ENCODE measurements at places on chromosomes 16 and 17.

- no peak for DNase-seq
These were observed 11.7 kb upstream of the SEC14L1 start for GRCh38 chr17:77128896-77129567.

DNA sequence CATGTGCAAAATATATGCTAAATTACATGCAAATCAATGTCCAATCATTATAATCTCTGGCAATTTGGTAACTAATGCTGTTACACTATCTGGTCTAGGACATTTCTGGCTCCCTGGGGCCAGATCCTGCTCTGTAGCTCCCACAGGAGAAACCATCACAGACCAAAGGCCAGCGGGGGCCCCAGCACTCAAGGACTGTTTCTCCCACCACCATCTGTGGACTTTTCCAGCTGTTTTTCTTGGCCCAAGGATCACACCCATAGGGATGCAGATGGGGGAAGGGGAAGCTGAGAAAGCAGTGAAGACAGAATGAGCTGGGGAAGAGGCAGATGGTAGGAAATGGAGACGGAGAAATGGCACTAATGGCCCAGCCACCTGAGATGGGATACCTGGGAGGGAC lies at the start of gene HIGD1B:
TSS of gene HIGD1B (plus strand) at position 298 of the 400 bp plus-strand sequence. CDS start 270 bp downstream, outside the sequence.
- DNase-seq: no peak

- peak; percentile 44 for DNase-seq
These were observed 171.6 kb upstream of the TNRC6C start for GRCh38 chr17:77786740-77787505.

DNA sequence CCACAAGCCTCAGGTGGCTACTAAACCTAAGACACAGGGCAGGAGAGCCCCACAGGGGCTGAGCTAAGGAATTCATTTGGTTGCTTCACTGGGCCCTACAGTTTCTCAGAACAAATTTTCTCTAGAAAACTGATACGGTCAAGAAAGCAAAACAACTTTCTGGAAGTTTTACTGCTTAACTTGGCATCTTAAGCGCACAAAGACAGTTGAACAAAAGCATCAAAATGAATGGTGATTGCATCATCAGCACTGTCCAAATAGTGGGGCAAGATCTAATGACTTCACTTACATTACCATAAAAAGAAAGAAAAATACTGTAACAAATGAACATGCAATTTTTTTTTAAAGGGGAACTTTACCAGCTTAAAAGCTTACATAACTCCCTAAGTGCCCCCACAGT lies 47.6 kb downstream of the XPO6 start:
- no peak for DNase-seq

DNA sequence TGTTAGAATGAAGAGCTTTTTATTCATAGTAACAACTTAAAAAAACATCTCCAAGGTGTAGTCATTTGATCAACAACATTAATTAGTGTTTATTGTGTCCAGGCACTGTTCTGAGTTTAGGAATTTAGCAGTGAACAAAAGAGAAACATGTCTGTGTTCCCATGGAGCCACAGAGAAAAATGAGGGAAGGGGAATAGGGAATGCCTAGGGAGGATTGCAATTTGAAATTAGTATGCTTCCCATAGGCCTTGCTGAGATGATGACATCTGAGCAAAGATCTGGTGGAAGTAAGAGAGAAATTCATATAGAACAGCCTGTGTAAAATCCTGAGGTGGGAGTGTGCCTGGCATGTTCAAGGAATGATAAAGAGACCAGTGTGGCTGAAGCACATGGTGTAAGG lies 318.0 kb downstream of the BCAS3 start:
- no peak for DNase-seq

- DNase-seq: no peak
These were observed 700.3 kb downstream of the CDH11 start for GRCh38 chr16:64421515-64421914.

DNA sequence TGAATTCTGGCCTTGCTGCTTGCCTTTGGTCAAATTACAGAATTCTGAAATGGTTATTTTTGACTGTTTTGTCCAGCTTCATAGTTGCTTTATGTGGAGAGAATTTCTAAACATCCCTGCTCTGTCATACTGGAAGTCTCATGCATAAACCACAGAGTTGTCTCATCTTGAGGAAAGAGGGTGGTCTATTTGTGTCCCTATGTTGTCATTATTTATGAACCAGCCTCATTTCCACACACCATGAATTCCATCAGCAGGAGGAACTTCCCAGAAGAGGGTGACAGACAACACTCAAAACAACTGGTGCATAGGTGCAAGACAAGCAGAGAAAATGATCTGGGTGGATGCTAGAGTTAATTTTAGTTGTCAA lies 525.8 kb upstream of the GOT2 start:
- no peak for DNase-seq

DNA sequence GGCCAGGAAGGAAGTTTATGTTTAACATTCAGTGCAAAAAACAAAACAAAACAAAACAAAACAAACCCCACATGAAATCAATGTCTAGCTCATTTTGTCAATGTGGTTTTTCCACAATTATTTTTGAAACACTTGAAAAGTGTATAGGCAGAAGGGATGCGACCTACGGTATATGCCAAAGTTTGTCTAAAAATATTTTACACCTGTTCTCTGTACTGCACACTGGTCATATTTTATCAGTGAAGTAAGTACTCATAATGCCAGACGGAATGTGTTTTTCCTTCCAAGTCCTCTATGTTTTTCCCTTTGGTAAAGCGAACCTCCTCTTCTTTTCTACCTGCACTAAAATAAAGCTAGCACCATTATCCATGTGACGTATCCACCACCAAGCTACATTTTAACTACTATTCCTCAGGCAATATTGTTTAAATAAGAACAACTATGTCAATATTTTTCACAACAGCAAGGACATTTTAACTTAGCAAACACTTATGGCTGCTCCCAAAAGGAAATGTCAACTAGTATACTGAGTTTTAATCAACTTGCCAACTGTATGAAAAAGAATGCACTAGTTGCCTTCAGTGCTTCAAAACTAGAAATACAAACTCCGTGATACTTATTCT lies 10.3 kb downstream of the TOB1 start:
- no peak for DNase-seq

DNA sequence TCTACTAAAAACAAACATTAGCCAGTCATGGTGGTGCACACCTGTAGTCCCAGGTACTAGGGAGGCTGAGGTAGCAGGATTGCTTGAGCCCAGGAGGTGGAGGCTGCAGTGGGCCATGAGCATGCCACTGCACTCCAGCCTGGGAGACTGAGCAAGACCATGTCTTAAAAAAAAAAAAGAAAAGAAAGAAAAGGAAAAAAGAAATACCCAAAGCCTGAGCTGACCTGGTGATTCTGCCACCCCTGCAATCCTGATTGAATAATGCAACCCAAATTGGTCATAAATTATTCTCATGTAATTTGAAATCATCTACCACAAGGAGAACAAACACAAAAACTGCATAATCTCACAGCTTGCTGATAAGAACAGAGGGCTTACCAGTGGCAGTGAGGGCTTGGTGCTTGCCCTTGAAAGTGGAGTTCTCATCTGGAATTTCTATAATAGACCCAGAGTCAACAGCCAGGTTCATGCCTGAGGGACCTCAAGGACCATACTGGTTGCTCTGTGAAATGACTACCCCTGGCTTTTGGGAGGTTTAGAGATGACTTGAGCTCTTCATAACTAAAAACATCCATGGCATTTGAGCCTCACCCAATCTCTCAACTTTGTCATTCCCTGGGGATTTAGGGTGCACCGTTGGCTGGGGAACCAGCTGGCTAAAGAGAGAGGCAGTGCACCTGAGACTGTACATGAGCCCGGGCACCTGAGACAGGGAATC lies 35.4 kb upstream of the TMC5 start:
- no peak for DNase-seq

DNA sequence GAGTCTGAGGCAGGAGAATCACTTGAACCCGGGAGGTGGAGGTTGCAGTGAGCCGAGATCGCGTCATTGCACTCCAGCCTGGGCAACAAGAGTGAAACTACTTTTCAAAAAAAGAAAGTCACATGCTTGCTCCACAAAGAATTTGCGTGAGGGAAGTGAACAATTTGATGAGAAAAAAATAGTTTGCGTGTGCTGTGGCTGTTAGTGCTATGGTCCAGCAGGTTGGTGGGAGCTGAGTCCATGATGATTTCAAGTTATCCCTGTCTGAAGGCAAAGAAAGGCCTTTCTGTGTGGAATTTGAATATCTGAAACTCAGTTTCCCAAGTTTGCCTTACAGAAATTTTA lies 21.0 kb downstream of the PRCD start:
- no peak for DNase-seq

DNA sequence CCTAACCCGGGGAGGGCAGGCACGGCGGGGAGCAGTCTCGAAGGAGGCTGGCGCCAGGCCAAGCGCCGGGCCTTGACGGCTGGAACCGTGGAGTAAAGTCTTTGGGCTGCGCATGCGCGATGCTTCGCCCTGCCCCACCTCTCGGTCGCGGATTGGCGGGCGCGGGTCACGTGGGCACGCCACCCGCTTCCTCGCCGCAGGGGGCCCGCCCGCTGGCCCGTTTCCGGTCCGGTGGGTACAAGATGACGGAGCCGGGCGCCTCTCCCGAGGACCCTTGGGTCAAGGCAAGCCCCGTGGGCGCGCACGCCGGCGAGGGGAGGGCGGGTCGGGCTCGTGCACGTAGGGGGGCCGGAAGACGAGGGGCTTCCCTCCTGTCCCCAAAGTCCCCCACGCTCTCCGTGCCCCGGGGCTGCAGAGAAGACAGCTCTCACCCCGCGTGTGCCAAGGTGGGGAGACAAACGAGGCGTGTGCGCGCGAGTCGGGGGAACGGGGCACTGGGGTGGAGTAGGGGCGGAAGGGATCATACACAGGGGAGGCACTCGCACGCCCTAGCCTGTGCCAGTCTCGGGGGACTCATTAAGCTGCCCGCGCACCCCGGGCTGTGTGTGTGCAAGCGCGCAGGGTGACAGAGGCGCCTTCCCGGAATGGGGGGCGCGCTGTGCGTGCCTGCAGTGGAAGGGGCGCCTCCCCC lies at the start of gene MLX:
TSS of gene MLX (plus strand) at position 218 of the 691 bp plus-strand sequence. CDS start at position 243, 25 bp downstream.
- peak; percentile 92 for DNase-seq

- DNase-seq: no peak
These were observed 62.3 kb downstream of the PHKB start for GRCh38 chr16:47523342-47524006.

GRCh38 chr17:77129568-77130301 lies 11.0 kb upstream of the SEC14L1 start:
- DNase-seq: no peak

DNA sequence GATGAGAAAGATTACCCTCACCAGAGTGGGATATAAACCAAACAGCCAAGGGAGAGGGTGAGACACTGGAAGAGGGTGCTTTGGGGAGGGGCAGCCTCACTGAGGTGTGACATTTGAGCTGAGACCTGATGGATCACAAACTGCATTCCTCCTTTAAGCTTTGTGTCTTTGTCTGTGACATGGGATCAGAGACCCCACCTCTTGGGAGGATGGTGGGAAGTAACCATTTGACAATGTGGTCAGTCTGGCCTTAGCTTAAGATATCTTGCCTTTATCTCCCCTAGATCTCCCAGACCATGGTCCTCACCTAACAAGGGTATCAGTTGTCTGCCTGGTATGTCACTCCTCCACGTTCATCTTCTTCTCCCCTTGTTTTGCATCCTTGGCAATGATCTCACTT lies 163.4 kb downstream of the SHISA9 start:
- no peak for DNase-seq

DNA sequence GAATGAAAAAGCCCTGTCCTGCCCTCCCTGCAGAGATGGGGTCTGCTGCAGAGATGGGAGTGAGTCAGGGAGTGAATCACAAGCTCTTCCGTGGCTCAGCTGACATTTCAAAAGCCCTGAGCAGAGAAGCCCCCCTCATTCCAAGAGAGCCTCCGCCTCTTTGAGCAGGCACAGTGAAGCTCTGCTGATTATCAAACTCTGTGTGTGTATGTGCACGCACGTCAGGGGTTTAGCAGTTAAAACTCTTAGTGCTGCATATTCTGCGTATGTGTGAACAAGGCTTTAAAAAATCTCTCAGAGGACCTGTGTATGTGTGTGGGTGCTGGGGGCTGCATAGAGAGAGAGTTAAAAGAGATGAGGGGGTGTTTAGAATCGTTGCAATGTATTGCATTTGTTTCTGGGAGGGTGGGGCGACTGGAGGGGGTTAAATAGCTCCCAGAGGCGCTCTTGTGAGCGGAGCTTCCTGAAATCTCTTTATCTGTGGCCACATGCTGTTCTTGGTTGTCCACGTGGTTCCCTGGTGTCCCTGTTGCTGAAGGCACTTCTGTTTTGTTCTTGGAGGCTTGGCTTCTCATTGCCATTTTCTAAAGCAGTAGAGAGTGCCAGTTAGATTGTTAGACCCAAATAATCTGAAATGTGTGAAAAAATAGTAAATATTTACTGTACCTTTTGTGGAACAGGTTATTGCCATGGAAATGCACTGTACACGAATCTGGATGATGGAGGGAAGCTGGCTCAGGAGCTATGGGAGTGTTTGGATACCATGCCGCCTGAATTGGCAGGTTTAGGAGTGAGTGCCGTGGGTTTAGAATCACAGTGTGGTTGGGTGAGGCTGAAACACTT lies 116.6 kb downstream of the PRKCB start:
- no peak for DNase-seq

DNA sequence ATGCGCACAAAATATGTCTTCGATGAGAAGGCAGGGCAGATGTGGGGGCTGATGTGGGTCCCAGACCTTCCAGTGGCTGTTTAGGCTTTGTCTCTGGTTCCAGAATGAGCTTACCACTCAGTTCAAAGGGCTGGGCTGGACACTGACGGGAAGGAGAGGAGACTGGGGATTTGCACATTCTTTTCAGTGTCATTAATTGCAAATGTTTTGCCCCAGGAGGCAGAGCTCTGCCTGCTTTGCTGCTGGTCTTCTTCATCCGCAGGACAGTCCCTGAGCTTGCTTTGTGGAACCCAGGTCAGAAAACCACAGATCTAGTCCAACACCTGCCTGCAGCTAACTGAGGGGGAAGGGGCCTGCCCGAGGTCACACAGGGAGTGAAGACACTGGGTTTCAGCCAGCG lies 20.9 kb downstream of the KCNG4 start:
- DNase-seq: no peak

GRCh38 chr16:24645739-24646645 lies 83.5 kb upstream of the TNRC6A start:
- no peak for DNase-seq

DNA sequence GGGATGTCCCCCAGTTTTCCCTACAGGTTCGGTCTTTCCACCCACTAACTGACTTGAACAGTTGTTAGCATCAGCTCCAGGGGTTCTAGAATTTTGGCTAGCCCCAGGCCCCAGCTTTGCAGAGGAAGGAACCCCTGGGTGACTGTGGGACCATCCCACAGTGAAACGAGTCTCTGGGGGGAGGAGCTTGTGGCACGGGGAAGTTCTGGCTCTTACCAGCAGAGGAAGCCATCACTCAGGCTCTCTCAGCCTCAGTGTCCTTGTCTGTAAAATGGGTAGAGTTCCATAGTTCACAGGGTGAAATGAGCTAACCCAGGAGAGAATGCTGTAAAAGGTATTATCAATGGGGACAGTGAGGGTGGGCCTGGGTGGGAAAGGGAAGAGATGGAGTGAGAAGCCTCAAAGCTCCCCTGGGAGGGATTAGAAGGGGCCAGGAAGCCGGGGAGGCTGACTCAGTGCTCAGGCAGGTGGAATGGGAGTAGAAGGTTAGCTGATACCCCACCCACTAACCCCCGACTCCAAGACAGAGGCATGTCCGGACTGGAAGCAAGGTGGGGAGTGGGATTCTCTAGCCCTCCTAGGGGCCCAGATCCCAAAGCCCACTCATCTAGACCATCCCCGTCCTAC lies 30.9 kb upstream of the CDC42EP4 start:
- DNase-seq: no peak

- DNase-seq: no peak
These were observed 3.1 kb upstream of the LHX1 start for GRCh38 chr17:36934144-36934691.

All from NCI-H1105 (cell line).